Activated naive CD8-positive, alpha-beta T cell treated with anti-CD3 and anti-CD28 coated beads, Interleukin-2, amount 10 ng/mL, durations not matched to agents 7 days and 5 days (primary cell): ENCODE measurements at places on chromosomes 3 and 15. TPM values are rescaled to one million over a fixed set of nuclear protein-coding genes. Genes with fewer than 3 reads are reported as not detected.
A peak's percentile ranks its signal among the peaks of the same experiment; 100 is the strongest.

- peaks cover 3% of the 10 kb centered on the region for H3K27me3 ChIP-seq
- H3K4me1 ChIP-seq, result peaks cover 3% of the 10 kb centered on the region
- no peaks in the 10 kb centered on the region for H3K36me3 ChIP-seq
- DNase-seq, result no peak
Measured at GRCh38 chr3:46662771-46663551, 30.5 kb downstream of the ALS2CL start.

DNA sequence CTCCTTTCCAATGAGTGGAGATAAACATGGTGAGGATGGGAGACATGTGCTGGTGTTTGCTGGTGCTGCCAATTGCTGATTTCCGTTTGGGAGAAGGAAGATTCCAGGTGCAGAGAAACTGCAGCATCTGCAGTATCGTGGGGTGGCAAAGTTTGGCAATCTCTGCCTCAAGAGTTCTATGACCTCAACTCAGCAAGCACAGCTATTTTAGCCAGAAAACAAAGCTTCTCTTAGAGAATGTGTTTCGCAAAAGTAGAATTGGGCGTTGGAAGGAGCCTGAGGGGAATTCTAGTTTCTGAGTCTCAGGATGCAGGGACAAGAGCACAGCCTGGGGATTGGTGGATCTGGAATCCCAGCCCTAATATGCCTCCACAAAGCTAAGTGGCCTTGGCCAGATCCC is 18.2 kb upstream of the SHC4 start:
- H3K36me3 ChIP-seq, result no peaks in the 10 kb centered on the region
- no peaks in the 10 kb centered on the region for H3K4me1 ChIP-seq
- H3K4me3 ChIP-seq, result no peak overlapping the region
- DNase-seq, result no peak
- no peak overlapping the region for H3K27ac ChIP-seq

The HEXA gene
- 97.0 TPM for total RNA-seq

The EPHA3 gene
- total RNA-seq, result not detected

DNA sequence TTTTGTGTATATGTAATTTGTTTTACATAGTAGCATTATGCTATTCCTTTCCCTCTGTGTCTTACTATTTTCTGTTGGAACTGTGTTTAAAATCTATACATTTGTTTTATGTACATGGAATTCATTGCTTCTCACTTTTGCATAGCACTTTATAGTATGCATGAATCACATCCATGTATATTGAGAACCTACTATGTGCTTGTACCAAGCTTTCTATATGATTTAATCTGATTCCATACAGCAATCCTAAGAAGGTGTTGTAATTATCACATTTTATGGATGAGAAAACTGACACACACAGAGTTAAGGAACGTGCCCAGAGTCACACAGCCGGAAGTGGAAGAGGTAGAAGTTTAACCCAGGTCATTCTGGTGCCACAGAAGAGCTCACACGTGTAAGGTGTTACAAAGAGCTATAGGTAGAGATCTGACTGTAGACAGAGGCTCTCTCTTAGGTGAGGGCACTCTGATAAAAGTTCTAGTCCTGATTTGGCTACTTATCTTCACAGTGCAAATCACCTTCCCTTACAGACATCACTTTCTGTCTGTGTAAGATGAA is 3.5 kb upstream of the SMAD3 start:
- no peak for DNase-seq
- no peak overlapping the region for H3K4me3 ChIP-seq
- no peaks in the 10 kb centered on the region for H3K36me3 ChIP-seq

GRCh38 chr3:43389388-43390254 is 103.3 kb downstream of the SNRK start:
- H3K4me1 ChIP-seq, result peaks cover 30% of the 10 kb centered on the region
- H3K27ac ChIP-seq, result peak overlapping the region; percentile 88
- peaks cover under 1% of the 10 kb centered on the region for H3K27me3 ChIP-seq
- peaks cover 14% of the 10 kb centered on the region for H3K36me3 ChIP-seq
- H3K4me3 ChIP-seq, result peak overlapping the region; percentile 45

GRCh38 chr3:173289072-173289471 is 108.5 kb upstream of the NLGN1 start:
- H3K4me1 ChIP-seq, result no peaks in the 10 kb centered on the region
- H3K4me3 ChIP-seq, result no peak overlapping the region
- no peak overlapping the region for H3K27ac ChIP-seq
- no peak for DNase-seq

- no peak overlapping the region for H3K27ac ChIP-seq
- H3K4me3 ChIP-seq, result no peak overlapping the region
- H3K27me3 ChIP-seq, result no peaks in the 10 kb centered on the region
- DNase-seq, result no peak
- no peaks in the 10 kb centered on the region for H3K36me3 ChIP-seq
Measured at GRCh38 chr3:79314962-79315361, 452.8 kb downstream of the ROBO1 start.

GRCh38 chr3:55607844-55608243 is 120.7 kb upstream of the WNT5A start:
- no peaks in the 10 kb centered on the region for H3K4me1 ChIP-seq
- no peaks in the 10 kb centered on the region for H3K36me3 ChIP-seq
- H3K27ac ChIP-seq, result no peak overlapping the region
- no peaks in the 10 kb centered on the region for H3K27me3 ChIP-seq
- no peak for DNase-seq
- no peak overlapping the region for H3K4me3 ChIP-seq

DNA sequence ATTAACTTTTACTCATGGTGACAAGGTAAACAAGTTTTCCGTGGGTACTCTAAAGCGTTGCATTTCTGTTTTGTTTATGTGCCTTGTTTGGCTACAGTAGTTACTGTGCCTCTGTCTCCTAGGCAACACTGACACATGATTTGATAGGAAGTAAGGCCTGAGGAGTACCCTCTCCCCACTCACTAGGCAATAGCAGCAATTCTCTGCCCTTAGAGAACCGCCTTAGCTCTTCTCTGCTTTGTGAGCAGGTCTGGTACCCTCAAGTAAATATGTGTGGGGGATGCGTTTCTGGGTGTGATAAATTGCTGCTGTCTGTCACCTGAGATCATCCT is at the start of gene IL5RA:
Gene IL5RA, minus strand, starts transcription at position 76 of the 332 bp plus-strand sequence. CDS start 5,390 bp downstream, outside the sequence.
- peaks cover 13% of the 10 kb centered on the region for H3K27me3 ChIP-seq
- DNase-seq, result no peak
- H3K36me3 ChIP-seq, result no peaks in the 10 kb centered on the region
- H3K4me3 ChIP-seq, result no peak within 1 kb of the TSS
- no peak within 1 kb of the TSS for H3K27ac ChIP-seq

DNA sequence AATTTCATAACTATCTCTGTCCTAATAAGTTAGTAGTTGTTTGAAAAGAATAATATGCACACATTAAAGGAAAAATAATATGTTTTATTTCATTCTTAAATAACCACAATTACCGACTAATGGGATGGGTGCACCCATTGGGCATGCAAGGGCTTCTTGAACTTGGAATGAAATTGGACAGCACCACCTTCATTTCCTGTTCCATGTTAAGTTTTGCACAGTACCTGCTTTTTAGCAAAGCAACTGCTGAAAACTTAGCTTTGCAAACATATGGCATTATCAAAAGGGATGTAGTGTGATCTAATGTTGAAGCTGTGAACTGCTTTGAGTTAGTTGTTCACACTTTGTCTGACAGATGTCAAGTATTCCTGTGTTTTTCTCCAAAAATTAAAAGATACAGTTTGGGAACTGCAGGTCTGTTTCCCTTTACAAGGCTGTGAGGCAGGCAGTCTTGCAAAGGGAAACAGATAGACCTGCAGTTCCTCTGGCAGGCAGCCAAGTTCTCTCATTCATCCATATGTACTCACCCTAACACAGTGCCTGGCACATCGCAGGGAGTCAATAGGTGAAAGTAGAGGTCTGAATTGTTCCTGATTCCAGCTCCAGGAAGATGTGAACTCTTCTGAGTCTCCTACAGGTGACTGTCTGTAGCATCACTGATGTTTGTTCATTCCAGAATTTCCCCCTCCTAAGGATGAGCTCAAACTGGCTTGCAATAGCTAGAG is 64.3 kb upstream of the GOLGA8B start:
- peaks cover 18% of the 10 kb centered on the region for H3K27me3 ChIP-seq
- H3K36me3 ChIP-seq, result no peaks in the 10 kb centered on the region
- no peak for DNase-seq
- H3K4me1 ChIP-seq, result peaks cover 3% of the 10 kb centered on the region

The GRK7 gene
- total RNA-seq, result not detected

DNA sequence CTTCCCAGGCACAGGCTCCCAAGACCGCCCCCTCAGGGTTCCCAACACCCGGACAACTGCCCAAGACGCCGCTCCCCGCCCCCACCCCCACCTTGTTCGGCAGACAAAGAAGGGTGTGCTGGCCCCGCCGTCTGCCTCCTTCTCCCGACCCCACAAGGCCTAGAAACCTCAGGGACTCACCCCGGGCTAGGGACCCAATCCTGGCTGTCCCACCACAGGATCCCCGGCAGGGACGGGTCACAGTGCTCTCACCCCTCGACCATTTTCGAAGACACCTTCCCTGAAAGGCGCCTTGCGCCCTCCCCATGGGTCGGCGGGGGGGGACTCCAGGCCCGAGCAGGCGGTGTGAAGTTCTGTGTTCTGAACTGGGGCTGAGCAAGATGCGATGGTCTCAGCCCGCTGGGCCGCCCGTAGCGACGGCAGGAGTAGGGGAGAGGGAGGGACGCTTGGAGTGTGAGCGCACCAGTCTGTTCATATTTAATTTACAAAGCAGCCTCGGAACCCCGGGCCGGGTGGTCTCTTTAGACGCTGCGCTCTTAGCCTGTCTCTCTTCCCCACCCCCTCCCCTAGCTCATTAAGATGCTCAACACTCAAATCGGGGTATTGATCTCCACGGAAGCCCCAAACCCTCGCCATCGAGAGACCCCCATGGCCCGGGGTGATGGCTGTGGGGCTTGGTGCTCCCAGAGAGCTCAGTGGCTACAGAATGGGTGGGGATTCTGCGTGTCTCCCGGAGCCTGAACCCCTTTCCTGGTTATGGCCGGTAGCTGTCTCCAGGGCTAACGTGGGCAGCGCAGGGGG is 1.4 kb upstream of the ISLR2 start:
- peak overlapping the region; percentile 77 for H3K27ac ChIP-seq
- no peak overlapping the region for H3K4me3 ChIP-seq
- peaks cover 11% of the 10 kb centered on the region for H3K4me1 ChIP-seq

The GOLGA6L7 gene
- not detected for total RNA-seq

DNA sequence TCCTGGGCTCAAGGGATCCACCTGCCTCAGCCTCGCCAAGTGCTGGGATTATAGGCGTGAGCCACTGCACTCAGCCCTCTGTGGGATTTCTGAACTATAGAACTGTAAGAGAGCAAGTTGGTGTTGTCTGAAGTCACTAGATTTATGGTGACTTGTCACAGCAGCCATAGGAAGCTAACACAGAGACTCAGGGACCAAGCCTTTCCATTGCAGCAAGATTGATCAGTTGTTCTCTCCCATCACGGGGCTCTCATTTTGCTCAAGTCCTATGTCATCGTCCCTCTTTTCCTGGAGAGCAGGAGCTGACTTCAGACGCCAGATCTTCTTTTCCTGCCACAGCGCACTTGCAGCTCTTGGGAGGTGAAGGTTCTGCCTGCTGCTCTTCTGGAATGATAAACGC is 61.0 kb downstream of the APBA2 start:
- DNase-seq, result no peak
- peaks cover 42% of the 10 kb centered on the region for H3K36me3 ChIP-seq
- H3K27ac ChIP-seq, result no peak overlapping the region
- H3K4me1 ChIP-seq, result peaks cover 59% of the 10 kb centered on the region
- no peaks in the 10 kb centered on the region for H3K27me3 ChIP-seq

The HYAL1 gene
- total RNA-seq, result 0.28 TPM

The ROBO1 gene
- total RNA-seq, result 5.3 TPM

The P3H2 gene
- total RNA-seq, result not detected

The BNC1 gene
- not detected for total RNA-seq

- no peaks in the 10 kb centered on the region for H3K27me3 ChIP-seq
- H3K4me1 ChIP-seq, result peaks cover 22% of the 10 kb centered on the region
- H3K27ac ChIP-seq, result peak overlapping the region; percentile 15
Measured at GRCh38 chr15:84766461-84767035, 18.2 kb downstream of the ZNF592 start.

The PLA1A gene
- not detected for total RNA-seq

The CLDN1 gene
- total RNA-seq, result not detected

- no peak overlapping the region for H3K4me3 ChIP-seq
- DNase-seq, result no peak
- H3K4me1 ChIP-seq, result peaks cover 3% of the 10 kb centered on the region
- peaks cover 12% of the 10 kb centered on the region for H3K36me3 ChIP-seq
- no peaks in the 10 kb centered on the region for H3K27me3 ChIP-seq
Measured at GRCh38 chr3:99925584-99926230, 108.0 kb downstream of the CMSS1 start.

- H3K27ac ChIP-seq, result no peak overlapping the region
- no peak for DNase-seq
- no peaks in the 10 kb centered on the region for H3K36me3 ChIP-seq
- peaks cover 4% of the 10 kb centered on the region for H3K27me3 ChIP-seq
Measured at GRCh38 chr15:45399381-45400212, 21.3 kb upstream of the GATM start.

The ABHD14A gene
- total RNA-seq, result 11.3 TPM

The ARIH1 gene
- 165 TPM for total RNA-seq

DNA sequence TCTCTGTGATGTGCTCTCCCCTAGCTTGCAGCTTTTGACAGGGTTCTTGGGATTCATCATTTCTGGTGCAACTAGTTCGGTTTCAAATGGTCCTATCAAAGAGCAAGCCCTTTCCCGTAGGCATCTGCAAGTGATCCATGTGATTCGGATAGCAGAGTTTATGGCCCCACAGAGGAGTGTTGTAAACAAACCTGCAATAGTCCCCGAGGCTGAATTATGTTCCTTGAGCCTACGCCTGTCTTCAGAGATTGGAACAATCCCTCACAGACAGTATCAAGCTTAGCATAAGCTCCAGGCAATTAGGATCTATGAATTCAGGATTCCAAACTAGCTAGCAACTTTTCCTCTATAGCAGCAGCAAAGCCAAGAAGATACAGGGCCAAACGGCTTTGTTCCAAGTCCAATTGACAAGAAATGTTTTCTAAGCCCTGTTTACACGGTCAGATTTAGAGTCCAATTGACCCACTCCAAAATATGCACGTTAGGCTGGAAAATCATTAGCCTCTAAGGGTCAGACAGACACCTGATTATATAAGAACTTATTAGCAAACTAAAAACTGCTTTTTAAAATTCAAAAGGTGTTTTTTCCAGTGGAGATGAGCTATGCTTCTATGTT is 24.8 kb downstream of the LNP1 start:
- DNase-seq, result no peak
- H3K27ac ChIP-seq, result no peak overlapping the region
- peaks cover 1% of the 10 kb centered on the region for H3K4me1 ChIP-seq

DNA sequence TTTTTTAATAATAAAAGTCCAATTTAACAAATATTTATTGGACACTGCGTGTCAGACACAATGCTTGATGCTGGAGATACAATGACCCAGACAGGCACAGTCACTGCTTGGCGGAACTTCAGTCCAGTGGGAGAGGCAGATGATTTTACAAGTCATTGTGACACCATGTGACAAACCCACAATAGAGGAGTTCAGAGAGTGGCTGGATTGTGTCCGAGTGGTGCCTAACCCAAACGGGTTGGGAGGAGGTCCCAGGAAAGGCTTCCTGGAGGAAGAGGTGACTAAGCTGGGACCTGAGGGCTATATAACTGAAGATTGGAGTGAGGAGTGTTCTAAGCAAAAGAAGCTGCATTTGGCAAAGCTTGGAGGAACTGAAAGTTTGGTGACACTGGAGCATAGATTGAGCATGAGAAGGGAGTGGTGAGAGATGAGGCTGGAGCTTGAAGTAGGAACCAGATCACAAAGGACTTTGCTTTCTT is 41.4 kb downstream of the CRTC3 start:
- DNase-seq, result no peak
- peaks cover 73% of the 10 kb centered on the region for H3K4me1 ChIP-seq
- H3K4me3 ChIP-seq, result peak overlapping the region; percentile 72
- H3K27me3 ChIP-seq, result no peaks in the 10 kb centered on the region
- peak overlapping the region; percentile 84 for H3K27ac ChIP-seq
